Activated CD8-positive, alpha-beta memory T cell treated with anti-CD3 and anti-CD28 coated beads for 36 hours (primary cell): ENCODE measurements at places on chromosomes 7 and 10. TPM values are rescaled to one million over a fixed set of nuclear protein-coding genes. Genes with fewer than 3 reads are reported as not detected.

The HECTD2 gene
- total RNA-seq = 7.0 TPM

The TAX1BP1 gene
- 85.3 TPM for total RNA-seq

The IDI2 gene
- total RNA-seq = not detected

The TMEM229A gene
- not detected for total RNA-seq

The KIAA1217 gene
- 0.11 TPM for total RNA-seq
